Left lung (tissue), 14 donors: ENCODE measurements at places on chromosomes 7 and 10. TPM values are rescaled to one million over a fixed set of nuclear protein-coding genes. Genes with fewer than 3 reads are reported as not detected.

ZNF467 gene
- 32.8 TPM for polyA plus RNA-seq

SPAM1 gene
- polyA plus RNA-seq = not detected

SDK1 gene
- polyA plus RNA-seq = 12.5 TPM

TRIL gene
- polyA plus RNA-seq = 58.2 TPM

SFRP4 gene
- polyA plus RNA-seq = 1.3 TPM

AS3MT gene
- 18.9 TPM for polyA plus RNA-seq

OR6V1 gene
- not detected for polyA plus RNA-seq
